ENCODE measurements at places on chromosomes 6 and 20.

- DNase-seq: peak; percentile 36
Observed at GRCh38 chr6:26053992-26054780, 33.0 kb upstream of the HFE start.

GRCh38 chr6:34955442-34955841, 66.4 kb downstream of the ANKS1A start:
- DNase-seq: no peak

GRCh38 chr6:127118298-127119101, at the start of gene RSPO3:
RSPO3 (plus strand) TSS chr6:127118671; CDS start chr6:127119193, 522 bp downstream.
- DNase-seq: peak; percentile 79

DNA sequence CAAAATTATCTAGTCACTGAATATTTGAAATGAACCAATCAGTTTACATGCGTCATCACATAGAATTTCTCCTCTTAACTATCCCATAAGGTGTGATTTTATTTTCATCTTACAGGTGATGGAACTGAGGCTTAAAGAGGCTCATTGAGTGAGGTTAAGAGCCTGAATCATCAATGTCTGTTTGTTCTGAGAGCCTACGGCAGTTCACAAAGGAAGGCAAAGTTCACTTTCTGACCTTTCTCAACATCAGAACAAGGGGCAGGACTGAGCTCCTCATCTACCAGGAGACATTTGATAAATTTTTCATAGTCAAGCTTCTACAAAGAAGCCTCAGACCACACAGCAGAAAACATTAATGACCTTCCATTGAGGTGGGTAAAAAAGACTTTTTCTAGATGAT, 54.9 kb upstream of the OLIG3 start:
- DNase-seq: no peak

- DNase-seq: no peak
Observed at GRCh38 chr6:165506657-165507056, 156.4 kb downstream of the PDE10A start.

- no peak for DNase-seq
Observed at GRCh38 chr6:13528232-13528631, 40.8 kb upstream of the GFOD1 start.

DNA sequence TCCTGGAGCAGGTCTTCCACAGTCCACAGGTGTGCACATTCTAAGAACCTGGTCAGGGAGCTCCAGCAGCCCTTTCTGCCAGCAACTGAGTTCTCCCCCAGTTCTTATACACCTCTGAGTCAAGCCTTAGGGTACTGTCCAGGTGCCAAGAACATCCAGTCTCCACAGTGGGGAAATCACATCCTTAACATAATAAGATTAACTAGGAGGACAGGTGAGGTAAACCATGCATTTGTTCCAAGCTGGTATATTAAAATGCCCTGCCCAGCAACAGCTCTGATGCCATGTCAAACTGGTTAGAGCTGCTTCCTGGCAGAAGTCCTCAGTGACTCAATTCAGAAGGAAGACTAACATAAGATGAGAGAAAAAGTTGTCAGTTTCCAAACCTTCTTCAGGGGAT, 303.9 kb upstream of the SGK1 start:
- no peak for DNase-seq

GRCh38 chr20:63854069-63854765, 7.1 kb upstream of the ABHD16B start:
- DNase-seq: peak; percentile 45

- DNase-seq: no peak
Observed at GRCh38 chr6:92930171-92930570, 489.2 kb downstream of the EPHA7 start.

- no peak for DNase-seq
Observed at GRCh38 chr6:112259337-112259675, 4.9 kb upstream of the LAMA4 start.

DNA sequence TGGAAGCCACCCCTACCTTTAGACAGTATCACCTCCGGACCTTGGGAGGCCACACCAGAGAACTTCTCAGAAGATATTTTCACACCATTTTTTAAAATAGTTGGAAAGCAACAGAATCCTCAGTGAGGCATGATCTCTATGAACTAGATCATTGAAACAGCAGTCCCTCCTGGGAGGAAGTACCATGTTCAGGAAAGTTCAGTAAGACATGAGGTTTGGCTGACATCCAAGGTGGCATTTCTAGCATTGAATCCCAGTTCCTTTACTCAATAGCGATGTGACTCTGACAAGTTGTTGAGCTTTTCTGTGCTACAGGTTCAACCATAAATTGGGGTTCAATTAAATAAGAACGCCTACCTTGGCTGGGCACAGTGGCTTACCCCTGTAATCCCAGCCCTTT, 169.0 kb downstream of the TBC1D7 start:
- no peak for DNase-seq

GRCh38 chr20:37721751-37722150, 27.9 kb downstream of the CTNNBL1 start:
- no peak for DNase-seq

DNA sequence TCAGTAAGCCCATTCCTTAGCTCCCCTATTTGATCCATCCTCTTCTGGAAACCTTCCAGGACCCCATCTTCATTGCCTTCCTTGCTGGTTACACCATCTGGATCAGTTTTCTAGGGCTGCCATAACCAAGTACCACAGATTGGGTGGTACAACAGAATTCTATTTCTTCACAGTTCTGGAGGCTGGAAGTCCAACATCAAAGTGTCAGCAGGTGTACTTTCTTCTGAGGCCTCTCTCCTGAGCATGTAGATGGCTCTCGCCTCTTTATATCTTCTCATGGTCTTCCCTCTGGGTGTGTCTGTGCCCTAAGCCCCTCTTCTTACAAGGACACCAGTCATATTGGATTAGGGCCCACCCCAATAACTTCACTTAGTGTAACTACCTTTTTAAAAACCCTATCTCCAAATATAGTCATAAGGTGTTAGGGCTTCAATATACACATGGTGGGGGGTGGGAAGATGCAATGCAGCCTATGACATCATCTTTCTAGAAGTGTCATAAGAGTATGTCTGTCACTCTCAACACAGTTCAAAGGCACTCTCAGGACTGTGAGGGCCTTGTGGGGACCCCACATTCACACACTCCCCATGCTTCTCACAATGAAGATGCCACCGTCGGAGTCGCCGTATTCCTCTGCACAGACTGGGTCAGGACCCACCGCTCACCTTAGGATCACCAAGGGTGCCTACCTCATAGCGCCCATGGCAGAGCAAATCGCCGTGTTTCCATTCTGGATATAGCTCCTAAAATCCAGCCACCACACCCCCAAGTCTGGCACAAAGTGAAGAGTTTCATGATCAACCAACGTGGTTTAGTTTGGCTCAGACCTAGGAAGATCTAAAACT, 12.2 kb upstream of the PRND start:
- no peak for DNase-seq
